ENCODE measurements at places on chromosomes 6 and 20. TPM values are rescaled to one million over a fixed set of nuclear protein-coding genes. Genes with fewer than 3 reads are reported as not detected.
A peak's percentile ranks its signal among the peaks of the same experiment; 100 is the strongest.

GRCh38 chr6:157906537-157907061 lies 75.1 kb upstream of the SYNJ2 start:
- no peak for DNase-seq

GRCh38 chr6:52562911-52563310 lies 13.9 kb downstream of the TRAM2 start:
- DNase-seq: no peak

DNA sequence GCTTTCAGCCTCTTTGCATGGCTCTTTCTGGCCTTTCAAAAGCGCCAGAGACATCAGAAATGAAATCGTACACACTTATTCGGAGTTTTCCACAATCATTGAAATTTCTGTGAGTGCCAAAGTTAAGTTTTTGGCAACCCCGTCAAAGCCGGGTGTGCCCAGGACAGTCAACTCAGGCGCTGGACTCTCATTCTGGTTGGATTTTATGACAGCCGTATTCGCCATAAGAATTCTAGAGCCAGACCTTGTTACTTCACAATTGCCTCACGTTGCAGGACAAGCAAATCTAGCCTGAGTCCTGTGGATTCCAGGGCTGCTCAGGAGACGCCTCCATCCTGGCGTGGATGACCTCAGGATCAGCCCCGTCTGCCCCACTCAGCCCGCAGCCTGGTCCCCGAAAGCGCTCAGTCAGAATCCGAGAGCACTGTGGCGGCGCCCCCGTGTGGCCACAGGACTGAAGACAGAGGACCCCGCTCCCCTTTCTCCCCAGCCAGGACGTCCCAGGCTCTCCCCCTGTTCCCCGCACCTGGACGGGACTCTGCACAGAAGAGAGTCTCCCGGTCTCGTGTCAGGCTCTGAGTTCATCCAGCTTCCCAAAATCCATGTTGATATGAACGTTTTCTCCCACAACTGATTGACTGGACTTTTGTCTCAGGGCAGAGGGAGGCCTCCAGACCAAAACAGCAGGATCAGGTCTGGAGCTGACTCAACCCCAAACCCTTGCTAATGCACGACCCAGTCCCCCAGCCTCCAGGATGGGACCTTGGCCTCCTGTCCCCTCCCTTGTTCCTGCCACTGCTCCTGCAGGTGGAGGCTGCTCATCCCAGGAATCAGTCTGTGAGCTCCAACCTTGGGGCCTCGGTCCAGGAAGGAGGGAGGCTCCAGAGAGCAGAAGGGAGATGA lies 38.2 kb downstream of the MICA start:
- DNase-seq: peak; percentile 13

DNA sequence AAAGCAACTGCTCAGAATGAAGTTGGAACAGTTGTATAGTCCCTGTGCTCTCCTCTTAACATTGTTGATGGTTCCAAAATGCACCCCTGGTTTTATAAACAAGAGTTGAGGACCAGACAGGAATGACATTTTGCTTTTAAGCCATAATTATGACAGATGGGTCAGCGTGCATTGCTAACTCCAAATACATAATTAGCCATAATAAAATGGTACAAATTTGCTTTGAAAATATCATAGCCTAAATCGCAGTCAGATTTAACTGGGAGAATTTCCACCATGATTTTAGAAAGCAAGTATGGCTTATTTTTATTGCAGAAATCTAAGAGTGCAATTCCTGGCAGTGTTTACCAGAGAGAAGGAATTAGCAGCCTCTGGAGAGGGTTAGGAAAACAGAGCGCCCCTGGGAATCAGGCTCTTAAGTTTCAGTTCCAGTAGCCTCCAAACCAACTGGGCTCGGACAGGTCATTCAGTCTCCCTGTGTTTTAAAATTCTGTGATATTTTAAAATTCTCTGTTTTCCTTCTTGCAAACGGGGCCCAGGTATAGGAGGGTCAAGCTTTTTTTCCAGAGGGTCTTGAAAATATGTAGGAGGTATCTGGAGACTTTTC lies 302.3 kb downstream of the TBC1D7 start:
- no peak for DNase-seq

DNA sequence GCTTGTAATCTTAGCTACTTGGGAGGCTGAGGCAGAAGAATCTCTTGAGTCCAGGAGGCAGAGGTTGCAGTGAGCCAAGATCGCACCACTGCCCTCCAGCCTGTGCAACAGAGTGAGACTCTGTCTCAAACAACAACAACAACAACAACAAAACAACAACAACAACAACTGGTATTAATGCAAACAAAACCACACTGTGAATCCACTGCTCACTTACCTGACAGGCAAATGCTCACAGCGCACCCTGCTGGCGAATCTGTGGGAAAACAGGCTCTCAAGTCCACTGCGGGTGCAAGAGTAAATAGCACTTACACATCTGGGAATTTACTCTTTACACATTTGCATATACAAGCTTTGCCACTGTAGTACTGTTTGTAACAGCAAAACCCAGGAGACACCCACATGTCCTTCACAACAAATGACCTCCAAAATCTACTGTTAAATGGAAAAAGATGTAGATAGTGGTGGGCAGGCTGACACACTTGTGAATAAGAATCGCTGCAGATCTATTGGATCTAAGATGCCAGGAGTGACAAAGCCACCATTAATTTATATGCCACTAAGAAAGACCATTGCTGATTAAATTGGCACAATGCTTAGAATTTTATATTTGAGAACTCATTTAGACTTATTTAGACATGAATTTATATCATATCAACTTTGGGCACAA lies 29.3 kb downstream of the NSFL1C start:
- no peak for DNase-seq

GRCh38 chr6:24859132-24859531 lies 60.4 kb upstream of the ARMH2 start:
- no peak for DNase-seq

GRCh38 chr6:2141644-2142290 lies 103.6 kb downstream of the GMDS start:
- DNase-seq: no peak

DNA sequence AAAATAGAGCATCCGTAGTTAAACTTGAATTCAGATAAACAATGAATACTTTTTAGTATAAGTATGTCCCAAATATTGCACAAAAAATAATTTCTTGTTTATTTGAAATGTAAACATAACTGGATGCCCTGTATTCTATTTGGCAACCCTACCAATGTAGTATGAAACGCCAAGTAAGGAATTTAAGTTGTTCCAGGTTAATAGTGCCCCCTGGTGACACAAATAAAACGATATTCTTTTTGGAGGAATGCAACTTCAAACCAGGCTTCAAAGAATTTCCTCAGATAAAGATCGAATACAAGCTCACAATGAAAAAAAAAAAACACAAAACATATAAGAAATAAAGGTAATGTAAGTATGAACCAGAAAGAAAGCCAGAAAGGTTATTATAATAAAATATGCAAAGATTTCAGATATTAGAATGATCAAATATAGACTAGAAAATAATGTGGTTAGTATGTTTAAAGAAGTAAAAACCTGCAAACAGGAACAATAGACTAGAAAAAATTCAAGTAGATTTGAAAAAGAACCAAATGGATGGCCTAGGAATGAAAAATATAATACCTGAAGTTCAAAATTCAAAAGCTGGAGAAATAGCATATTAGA lies 18.4 kb upstream of the AKAP7 start:
- DNase-seq: no peak

DNA sequence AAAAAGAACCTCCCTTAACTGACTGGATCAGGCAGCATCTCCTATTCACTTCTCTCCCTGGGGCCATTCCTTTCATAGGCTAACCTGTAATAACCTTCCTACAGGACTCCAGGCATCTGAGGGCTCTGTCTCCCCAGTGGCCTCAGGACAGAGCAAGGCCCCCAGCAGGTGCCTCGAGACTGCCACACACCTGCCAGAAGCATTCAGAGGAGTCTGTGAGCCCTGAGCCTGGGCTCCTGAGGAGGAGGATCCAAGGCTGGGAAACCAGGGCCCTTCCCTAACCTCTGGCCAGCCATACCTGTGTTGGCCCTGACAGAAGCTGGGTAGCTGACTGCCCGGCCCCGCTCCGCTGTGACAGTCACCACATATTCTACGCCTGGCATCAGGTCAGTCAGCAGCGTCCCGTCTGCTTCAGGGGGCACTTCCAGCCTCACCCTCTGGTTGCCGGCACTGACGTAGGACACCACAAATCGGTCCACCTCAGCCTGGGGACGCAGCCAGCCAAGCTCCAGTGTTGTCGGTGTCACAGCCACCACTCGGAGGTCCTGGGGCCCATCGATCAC lies 20.6 kb downstream of the TNXB start:
- DNase-seq: no peak

DNA sequence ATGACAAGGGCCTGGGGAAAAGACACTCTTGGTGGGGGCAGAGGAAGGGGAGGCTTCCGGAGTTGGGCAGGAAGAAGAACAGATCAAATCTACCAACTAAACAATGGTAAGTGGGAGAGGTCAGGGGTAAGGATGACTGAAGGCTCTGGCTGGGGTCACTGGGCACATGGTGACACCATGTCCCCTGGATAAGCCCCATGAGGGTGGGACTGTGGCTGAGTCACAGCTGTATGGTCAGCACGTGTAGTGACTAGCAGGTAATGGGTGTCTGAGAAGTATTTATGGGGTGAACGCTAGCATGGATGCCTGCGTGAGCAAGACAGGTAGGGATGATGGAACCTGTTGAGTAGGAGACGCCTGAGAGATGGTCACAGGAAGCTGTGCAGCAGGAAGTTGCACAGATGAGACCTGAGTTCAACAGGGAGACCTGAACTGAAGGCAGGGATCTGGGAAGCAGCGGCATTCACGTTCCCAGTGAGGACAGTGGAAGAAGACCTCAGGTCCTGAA lies 64.5 kb upstream of the SNX9 start:
- DNase-seq: no peak

DNA sequence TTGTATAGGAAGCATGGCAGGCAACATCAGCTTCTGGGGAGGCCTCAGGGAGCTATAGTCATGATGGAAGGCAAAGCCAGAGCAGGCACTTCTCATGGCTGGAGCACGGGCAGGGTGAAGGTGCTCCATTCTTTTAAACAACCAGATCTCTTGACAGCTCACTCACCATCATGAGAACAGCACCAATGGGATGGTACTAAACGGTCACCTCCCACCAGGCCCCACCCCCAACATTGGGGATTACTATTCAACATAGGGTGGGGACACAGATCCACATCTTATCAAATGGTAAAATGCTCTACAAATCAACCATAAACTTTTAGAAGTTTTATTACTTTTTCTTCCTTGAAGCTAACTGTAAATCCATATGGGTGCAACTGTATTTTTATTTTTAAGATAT lies 61.5 kb downstream of the MAP3K4 start:
- DNase-seq: no peak

- DNase-seq: no peak
Measured at GRCh38 chr6:84728602-84729001, 35.8 kb downstream of the TBX18 start.

The DSP gene
- 2.4 TPM for polyA plus RNA-seq

The RAET1L gene
- polyA plus RNA-seq: not detected

Data from forelimb muscle (tissue), 1 donor.